ENCODE measurements at places on chromosomes 7 and 10. TPM values are rescaled to one million over a fixed set of nuclear protein-coding genes. Genes with fewer than 3 reads are reported as not detected.

The FFAR4 gene
- total RNA-seq: 0.13 TPM

The NEBL gene
- total RNA-seq: 7.1 TPM

The NDUFB2 gene
- 392 TPM for total RNA-seq

The RHEB gene
- total RNA-seq: 146 TPM

The SPOCK2 gene
- 0.45 TPM for total RNA-seq

The DNTT gene
- total RNA-seq: not detected

The ST8SIA6 gene
- not detected for total RNA-seq

The OR6B1 gene
- total RNA-seq: not detected

The TMEM140 gene
- total RNA-seq: 1.1 TPM

The IFIT5 gene
- total RNA-seq: 7.6 TPM

The SLIT1 gene
- 0.04 TPM for total RNA-seq

The CALML3 gene
- total RNA-seq: not detected

The DCLRE1A gene
- total RNA-seq: 9.6 TPM

The FAM237B gene
- total RNA-seq: not detected

The ODAD2 gene
- not detected for total RNA-seq

The SFTPA1 gene
- total RNA-seq: not detected

The WASL gene
- 18.1 TPM for total RNA-seq

The SEMA3C gene
- total RNA-seq: 86.4 TPM

The MPLKIP gene
- 36.2 TPM for total RNA-seq

Measured in A549 treated with Mapracorat at 1 μM for 4 hours (cell line).